ENCODE measurements at places on chromosomes 4 and X.
A peak's percentile ranks its signal among the peaks of the same experiment; 100 is the strongest.

DNA sequence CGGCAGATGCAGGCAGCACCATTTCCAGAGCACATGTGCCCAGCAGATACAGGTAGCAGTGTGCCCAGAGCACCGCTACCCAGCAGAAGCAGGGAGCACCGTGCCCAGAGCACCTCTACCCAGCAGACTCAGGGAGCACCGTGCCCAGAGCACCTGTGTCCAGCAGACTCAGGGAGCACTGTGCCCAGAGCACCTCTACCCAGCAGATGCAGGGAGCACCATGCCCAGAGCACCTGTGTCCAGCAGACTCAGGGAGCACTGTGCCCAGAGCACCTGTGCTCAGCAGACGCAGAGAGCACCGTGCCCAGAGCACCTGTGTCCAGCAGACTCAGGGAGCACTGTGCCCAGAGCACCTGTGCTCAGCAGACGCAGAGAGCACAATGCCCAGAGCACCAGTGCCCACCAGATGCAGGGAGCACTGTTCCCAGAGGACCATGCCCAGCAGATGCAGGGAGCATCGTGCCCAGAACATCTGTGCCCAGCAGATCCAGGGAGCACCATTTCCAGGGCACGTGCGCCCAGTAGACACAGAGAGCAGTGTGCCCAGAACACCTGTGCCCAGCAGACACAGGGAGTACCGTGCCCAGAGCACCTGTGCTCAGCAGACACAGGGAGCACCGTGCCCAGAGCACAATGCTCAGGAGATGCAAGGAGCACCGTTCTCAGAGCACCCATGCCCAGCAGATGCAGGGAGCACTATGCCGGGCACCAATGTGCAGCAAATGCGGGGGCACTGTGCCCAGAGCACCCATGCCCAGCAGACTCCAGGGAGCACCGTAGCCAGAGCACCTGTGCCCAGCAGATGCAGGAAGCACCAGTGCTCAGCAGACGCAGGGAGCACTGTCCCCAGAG lies 236.4 kb downstream of the DHRSX start:
- no peak for DNase-seq

DNA sequence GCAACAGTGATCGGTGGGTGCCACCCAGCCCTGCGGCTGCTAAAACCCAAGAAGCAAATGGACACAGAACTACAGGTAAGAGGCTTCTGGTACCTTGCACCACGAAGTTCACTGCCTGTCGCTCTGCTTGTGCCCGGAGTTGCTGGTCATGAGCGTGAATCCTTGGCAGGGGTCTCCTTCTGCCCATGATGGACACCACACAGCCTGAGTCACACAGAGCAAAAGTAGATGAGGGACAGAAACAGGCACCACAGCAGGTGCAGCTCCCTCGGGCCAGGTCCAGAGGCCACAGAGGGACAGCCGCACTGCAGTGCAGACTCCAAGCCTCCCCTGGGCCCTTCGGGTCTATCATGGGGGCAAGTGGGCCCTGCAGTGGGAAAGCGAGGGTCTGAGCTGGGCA lies 22.4 kb downstream of the NAT8L start:
- DNase-seq: no peak

- no peak for DNase-seq
Observed at GRCh38 chr4:2797545-2798305, 4.8 kb downstream of the SH3BP2 start.

- no peak for DNase-seq
Observed at GRCh38 chr4:180794333-180794732, 1448.9 kb upstream of the TENM3 start.

DNA sequence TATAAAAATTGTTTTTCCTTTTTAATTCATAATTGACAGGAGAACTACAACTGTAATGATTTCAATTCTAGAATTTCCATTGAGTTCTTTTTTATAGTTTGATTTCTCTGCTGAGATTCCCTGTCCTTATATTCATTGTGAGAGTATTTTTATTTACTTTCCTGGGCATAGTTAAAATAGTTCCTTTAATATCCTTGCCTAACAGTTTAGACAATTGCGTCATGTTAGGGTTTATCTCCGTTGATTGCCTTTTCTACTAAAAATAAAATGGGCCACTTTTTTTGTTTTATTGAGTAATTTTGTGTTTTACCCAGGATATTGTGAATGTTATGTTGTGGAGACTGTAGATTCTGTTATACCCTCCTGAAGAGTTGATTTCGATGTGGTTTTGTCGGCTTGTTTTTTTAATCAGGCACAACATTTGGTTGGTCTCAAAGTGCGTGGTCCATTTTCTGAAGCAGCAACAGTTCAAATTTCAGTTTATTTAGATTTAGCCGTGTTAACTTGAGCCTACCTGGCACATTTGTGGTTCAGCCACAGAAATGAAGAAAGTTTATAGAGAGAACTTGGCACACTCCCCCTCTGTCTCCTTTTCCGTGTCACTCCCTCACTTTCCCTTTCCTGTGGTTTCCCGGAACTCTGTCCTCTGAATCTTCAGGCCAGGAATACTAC lies 16.0 kb upstream of the PRRG1 start:
- no peak for DNase-seq

DNA sequence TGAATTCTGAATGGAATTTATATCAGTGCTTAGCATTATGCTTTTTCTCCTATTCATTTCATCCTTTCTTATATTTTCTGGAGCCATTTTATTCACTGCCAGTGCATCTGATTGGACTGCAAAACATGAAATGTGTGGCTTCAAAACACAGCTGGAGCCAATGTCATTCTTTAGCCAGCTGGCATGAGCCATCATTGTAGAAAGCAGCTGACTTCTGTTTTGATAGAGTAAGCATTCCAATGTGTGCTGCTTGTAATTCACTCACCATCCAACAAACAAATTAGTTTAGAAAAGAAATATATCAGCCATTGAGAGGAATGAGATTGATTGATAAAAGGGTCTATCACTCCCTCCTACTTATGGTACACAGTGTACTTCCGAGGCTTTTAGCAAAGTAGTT lies 2616.0 kb downstream of the ARAP2 start:
- DNase-seq: no peak

DNA sequence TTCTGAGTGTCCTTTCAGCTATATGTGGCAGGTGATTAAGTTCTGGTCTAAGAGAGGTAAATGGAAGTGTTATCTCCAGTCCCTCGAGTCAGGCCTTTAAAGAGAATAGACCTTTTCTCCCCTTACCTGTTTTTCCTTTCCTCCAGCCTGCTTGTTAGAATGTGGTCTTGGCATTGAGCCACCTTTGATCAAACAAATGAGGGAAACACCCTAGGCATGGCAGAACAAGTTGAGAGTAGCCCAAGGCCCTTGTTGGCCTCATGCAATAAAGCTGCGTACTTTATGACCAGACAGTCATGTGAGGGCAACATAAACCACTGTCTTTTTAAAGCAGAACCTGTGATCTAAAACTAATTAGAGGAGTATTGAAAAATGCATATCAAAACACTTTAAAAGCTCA lies 13.2 kb upstream of the IL13RA2 start:
- no peak for DNase-seq

- DNase-seq: no peak
Observed at GRCh38 chrX:136019226-136019625, 34.0 kb downstream of the SLC9A6 start.

GRCh38 chr4:158527516-158527915 lies 5.8 kb downstream of the RXFP1 start:
- no peak for DNase-seq

DNA sequence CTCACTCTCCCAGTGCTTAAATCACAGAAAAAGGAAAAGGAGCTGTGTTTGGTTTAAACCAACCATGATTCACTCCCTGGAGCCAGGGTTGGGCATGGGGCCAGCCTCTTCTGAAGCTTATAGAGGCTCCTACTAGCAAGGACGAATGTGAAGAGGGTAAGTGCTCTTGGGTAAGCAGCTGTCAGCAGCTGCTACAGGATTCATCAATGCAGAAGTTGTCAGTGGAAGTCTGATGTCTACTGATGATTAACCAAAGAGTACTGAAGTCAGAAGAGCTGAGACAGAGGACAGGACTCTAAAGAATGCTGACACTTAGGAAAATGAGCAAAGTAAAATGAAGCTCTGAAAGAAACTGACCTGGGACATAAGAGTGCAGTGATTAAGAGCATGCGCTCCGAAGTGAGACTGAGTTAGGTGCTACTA lies 32.7 kb upstream of the JADE1 start:
- no peak for DNase-seq

DNA sequence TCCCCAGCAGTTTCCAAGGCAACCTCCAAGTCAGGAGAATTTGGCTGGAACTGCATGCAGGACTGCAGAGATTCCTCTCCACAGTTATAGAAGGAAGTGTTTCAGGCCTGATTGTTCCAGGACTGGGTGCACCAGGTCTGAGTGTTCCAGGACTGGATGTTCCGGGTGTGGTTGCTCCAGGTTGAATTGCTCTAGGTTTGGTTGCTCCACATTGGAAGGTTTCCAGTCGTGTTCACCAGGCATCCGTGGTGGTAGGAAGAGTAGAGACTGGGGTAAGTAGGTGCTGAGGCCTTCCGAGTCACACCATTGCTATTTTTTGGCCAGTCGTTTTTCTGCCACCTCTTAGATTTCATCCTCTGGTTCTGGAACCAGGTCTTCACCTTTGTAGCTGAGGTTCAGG lies 105.4 kb downstream of the MSN start:
- DNase-seq: no peak

- no peak for DNase-seq
Observed at GRCh38 chrX:2371026-2371711, 129.6 kb downstream of the DHRSX start.

DNA sequence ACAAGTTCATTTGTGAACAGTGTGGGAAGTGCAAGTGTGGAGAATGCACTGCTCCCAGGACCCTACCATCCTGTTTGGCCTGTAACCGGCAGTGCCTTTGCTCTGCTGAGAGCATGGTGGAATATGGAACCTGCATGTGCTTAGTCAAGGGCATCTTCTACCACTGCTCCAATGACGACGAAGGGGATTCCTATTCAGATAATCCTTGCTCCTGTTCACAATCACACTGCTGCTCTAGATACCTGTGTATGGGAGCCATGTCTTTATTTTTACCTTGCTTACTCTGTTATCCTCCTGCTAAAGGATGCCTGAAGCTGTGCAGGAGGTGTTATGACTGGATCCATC lies 5.5 kb downstream of the SPRY1 start:
- DNase-seq: no peak

DNA sequence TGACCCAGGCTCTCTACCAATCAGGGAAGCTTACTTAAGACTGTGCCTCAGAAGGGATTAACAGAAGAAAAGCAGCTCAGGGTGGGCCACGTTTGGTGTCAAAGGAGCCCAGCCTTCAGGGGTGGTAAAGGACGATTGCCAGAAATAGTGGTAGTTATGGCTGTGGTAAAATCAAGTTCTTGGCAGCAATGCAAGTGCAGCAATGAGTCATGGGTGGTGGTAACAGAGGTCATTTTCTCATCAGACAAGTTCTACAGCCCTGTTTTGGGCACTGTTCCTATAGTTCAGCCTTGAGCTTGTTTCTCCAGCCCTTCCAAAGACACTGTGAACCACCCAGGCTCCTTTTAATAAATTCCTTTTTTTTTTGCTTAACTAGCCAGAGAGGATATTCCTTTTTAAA lies 120.3 kb downstream of the EFHC2 start:
- no peak for DNase-seq

DNA sequence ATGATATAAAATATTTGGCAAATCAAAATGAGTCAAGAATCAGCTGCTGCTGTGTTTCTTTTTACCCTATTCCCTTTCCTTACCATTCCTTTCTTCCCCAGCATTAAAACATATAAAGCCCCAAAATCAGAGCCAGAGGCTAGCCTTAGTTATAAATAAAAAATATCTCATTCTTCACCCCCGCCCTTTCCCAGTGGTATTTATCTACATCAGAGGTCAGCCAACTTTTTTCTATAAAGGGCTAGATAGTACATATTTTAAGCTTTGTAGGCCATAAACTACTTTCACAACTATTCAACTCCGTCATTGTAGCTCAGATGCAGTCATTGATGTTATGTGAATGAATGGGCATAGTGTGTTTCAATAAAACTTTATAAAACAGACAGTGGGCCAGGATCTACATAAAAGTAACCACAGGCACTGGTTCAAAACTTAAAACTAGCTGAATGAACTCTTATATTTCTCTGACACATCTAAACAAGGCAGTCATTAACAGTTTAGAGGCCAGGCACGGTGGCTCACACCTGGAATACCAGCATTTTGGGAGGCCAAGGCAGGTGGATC lies 30.5 kb upstream of the TCEANC start:
- DNase-seq: no peak

- DNase-seq: peak; percentile 56
Observed at GRCh38 chrX:275967-276580, 5.1 kb upstream of the PLCXD1 start.

- DNase-seq: no peak
Observed at GRCh38 chr4:173528378-173529321, 1.4 kb downstream of the HAND2 start.

DNA sequence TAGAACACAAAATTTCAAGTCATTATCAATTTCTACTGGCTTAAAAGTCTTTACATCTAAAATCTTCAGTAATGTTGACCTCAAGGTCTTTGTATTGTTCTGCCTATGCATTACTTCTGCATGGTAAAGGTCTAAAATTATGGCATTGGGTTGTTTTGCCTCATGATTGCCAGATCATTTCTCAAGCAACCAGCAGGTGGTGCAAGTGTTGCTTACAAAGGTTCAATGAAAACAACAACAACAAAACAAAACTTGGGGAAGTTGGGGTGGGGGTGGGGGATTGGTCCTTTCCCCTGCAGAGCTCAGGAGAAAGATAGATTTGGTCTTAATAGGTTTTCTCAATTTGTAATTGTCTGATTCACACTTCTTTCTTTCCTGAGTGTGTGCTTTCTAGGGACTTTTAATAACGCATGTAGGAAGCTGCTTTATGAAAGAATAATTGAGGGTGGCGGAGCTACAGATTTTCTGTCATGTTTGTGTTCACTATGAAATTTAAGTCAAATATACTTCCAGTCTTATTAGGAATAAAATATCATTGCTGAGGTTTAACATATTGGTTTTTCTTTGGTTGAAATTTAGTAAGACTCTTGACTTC lies 145.1 kb downstream of the COL4A5 start:
- no peak for DNase-seq

DNA sequence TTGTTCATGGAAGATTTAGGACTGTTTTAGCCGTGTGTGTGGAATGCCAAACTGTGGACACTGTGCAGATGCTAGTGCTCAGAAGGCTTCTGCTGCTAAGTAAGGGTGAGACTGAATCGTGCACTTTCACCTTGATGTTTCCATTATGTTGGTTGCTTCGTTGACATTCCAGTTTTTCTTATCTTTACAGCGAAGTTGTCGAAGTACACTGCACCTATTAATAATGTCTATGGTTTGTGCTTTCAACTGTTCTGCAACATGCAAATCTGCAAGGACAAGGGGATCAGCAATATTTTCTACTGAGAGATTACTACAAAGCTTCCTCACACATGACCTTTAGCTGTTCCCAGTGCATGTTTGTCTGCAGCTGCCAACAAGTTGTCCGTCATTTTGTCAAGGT lies 67.7 kb downstream of the UGT2A3 start:
- DNase-seq: no peak

GRCh38 chr4:16120720-16121119 lies 36.9 kb upstream of the PROM1 start:
- DNase-seq: no peak

DNA sequence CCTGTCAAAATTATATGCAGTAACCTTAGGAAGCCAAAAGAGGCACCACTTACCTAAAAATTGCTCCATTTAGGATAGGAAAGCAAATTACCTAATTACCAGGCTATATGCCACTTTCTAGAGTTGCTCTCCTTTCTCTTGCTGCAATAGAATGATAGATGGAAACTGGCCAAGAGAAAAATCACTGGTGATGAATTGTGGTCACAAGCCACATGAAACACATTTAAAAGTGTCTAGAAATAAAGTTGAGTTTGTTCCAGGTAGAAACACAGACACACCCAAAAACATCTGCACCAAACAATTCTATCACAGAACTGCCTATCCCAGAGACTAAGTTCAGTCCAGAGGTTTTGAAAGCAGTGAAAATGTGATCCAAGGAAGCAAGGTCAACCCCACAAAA lies 337.7 kb downstream of the PCDH19 start:
- DNase-seq: no peak
